Muscle of leg (tissue), 16 donors: ENCODE measurements at places on chromosomes 7 and 10. TPM values are rescaled to one million over a fixed set of nuclear protein-coding genes. Genes with fewer than 3 reads are reported as not detected.

The RADIL gene
- 3.0 TPM for total RNA-seq

The CADPS2 gene
- total RNA-seq: 11.3 TPM

DNA sequence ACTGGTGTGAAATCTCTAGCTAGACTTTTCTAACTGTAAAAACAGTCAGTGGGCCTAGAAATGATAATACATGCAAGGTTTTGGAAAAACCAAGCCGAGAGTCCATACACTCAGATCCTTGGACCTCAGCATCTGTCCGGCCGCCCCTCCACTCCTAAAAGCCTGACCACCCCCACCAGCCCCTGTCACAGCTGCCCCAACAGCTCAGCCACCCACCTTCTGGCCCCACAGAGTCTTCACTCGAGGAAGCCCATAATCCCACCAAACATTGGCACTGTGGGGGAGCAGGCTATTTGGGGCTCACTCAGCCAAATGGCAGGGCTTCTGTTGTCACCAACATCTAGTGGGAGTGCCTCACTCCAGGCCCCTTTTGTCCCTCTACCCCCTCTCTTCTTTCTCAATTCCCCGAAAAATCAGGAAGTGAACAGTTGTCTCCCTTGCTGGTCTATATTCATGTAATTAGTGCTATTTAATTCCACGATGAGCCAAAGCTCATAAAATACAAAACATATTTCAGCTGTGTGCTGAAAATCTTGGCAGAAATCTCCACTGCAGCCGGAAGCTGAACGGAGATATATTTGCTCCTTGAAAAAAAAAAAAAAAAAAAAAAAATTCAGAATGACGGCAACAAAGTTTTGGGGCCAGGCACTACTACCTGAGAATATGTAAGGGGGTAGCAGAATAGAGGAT, 55.5 kb downstream of the PLXNA4 start:
- H3K4me1 ChIP-seq: no peaks in the 10 kb centered on the region
- no peaks in the 10 kb centered on the region for H3K27me3 ChIP-seq
- peak; percentile 62 for DNase-seq
- H3K4me3 ChIP-seq: no peak overlapping the region
- H3K36me3 ChIP-seq: no peaks in the 10 kb centered on the region

DNA sequence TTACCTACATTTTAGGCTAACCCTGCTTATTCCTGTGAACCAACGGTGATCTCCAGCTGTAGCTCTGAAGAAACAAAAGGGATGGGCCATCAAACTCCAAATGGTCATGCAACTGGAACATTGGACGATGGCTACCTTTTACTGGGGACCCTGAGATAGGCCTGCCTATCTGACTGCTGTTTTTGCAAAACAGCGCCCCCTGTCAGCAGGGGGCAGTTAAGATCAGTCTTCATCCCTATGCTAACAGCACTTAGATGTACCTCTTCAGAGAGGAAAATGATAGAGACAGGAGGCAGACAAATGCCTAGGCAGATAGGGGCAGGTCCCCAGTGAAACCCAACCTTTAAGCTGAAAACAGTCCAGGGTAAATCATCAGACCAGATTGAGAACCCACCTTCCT, 1085.4 kb upstream of the SORCS1 start:
- H3K36me3 ChIP-seq: no peaks in the 10 kb centered on the region
- H3K4me3 ChIP-seq: no peak overlapping the region
- no peaks in the 10 kb centered on the region for H3K4me1 ChIP-seq
- DNase-seq: no peak

GRCh38 chr7:4878336-4879335, 4.9 kb downstream of the RADIL start:
- H3K4me3 ChIP-seq: no peak overlapping the region
- no peak overlapping the region for H3K27ac ChIP-seq
- H3K4me1 ChIP-seq: peaks cover 24% of the 10 kb centered on the region
- peaks cover 8% of the 10 kb centered on the region for H3K36me3 ChIP-seq

- no peaks in the 10 kb centered on the region for H3K36me3 ChIP-seq
- H3K27ac ChIP-seq: no peak overlapping the region
- no peaks in the 10 kb centered on the region for H3K27me3 ChIP-seq
- H3K4me3 ChIP-seq: no peak overlapping the region
- no peak for DNase-seq
- no peaks in the 10 kb centered on the region for H3K4me1 ChIP-seq
These were observed 143.9 kb upstream of the LSM8 start for GRCh38 chr7:118039963-118040489.

GRCh38 chr7:90276033-90276728, 31.2 kb downstream of the CFAP69 start:
- no peak overlapping the region for H3K4me3 ChIP-seq
- DNase-seq: no peak
- no peaks in the 10 kb centered on the region for H3K27me3 ChIP-seq
- H3K36me3 ChIP-seq: no peaks in the 10 kb centered on the region
- H3K27ac ChIP-seq: no peak overlapping the region
